ENCODE measurements at places on chromosomes 7 and 10. TPM values are rescaled to one million over a fixed set of nuclear protein-coding genes. Genes with fewer than 3 reads are reported as not detected.

Gene CRYGN
- polyA plus RNA-seq, result not detected

Gene ARMC3
- polyA plus RNA-seq, result not detected

Gene EBF3
- not detected for polyA plus RNA-seq

Gene EPHB6
- 29.7 TPM for polyA plus RNA-seq

Gene CSGALNACT2
- 24.6 TPM for polyA plus RNA-seq

Gene ACSL5
- 74.8 TPM for polyA plus RNA-seq

Gene TDRD1
- polyA plus RNA-seq, result 0.25 TPM

Gene CDHR1
- polyA plus RNA-seq, result not detected

Gene SRGN
- polyA plus RNA-seq, result 269 TPM

Gene HSPA12A
- polyA plus RNA-seq, result 0.81 TPM

Gene LFNG
- 7.3 TPM for polyA plus RNA-seq

Gene STEAP1
- not detected for polyA plus RNA-seq

Gene CFAP69
- polyA plus RNA-seq, result not detected

Gene HTR5A
- polyA plus RNA-seq, result not detected

Gene TEX36
- not detected for polyA plus RNA-seq

Gene AKR1C1
- polyA plus RNA-seq, result 0.29 TPM

Gene KLLN
- 0.07 TPM for polyA plus RNA-seq

Gene OPN4
- not detected for polyA plus RNA-seq

Gene DUSP5
- polyA plus RNA-seq, result 1.3 TPM

Gene PPP1R17
- polyA plus RNA-seq, result not detected

Gene PRKCQ
- polyA plus RNA-seq, result 70.3 TPM

Gene DENND2A
- not detected for polyA plus RNA-seq

Gene LIPK
- polyA plus RNA-seq, result not detected

Gene CDC14C
- not detected for polyA plus RNA-seq

Gene AGAP9
- polyA plus RNA-seq, result 0.46 TPM

Gene TWNK
- 7.7 TPM for polyA plus RNA-seq

Gene TUBB8
- polyA plus RNA-seq, result not detected

Gene UNCX
- not detected for polyA plus RNA-seq

Gene ZNF33B
- 7.1 TPM for polyA plus RNA-seq

Gene TCERG1L
- polyA plus RNA-seq, result not detected

Gene SSMEM1
- not detected for polyA plus RNA-seq

Gene PTPRN2
- 4.7 TPM for polyA plus RNA-seq

Gene ADCYAP1R1
- polyA plus RNA-seq, result not detected

Gene SPDYE2
- polyA plus RNA-seq, result 0.66 TPM

Gene CALN1
- not detected for polyA plus RNA-seq

Gene FEZF1
- polyA plus RNA-seq, result not detected

Gene GIMAP2
- 79.0 TPM for polyA plus RNA-seq

Gene FAM180A
- polyA plus RNA-seq, result not detected

Gene OR6B1
- not detected for polyA plus RNA-seq

Gene RABGEF1
- polyA plus RNA-seq, result 19.1 TPM

Gene DGKB
- not detected for polyA plus RNA-seq

Gene ITGA8
- polyA plus RNA-seq, result not detected

Gene SNCG
- polyA plus RNA-seq, result not detected

Gene ZNF655
- polyA plus RNA-seq, result 121 TPM

Gene GPR37
- polyA plus RNA-seq, result not detected

Gene LRMDA
- not detected for polyA plus RNA-seq

Gene PLEKHS1
- not detected for polyA plus RNA-seq

Gene MYH16
- polyA plus RNA-seq, result not detected

Gene TFEC
- not detected for polyA plus RNA-seq

Gene CYP3A5
- 0.92 TPM for polyA plus RNA-seq

Gene UPK3B
- 0.17 TPM for polyA plus RNA-seq

Gene NXPH1
- not detected for polyA plus RNA-seq

Gene CCL24
- not detected for polyA plus RNA-seq

Gene KCND2
- not detected for polyA plus RNA-seq

Gene TEX47
- polyA plus RNA-seq, result not detected

Gene DNA2
- polyA plus RNA-seq, result 0.85 TPM

Gene ZNF722
- not detected for polyA plus RNA-seq

Gene TMEM196
- polyA plus RNA-seq, result not detected

Gene CROT
- 6.3 TPM for polyA plus RNA-seq

Gene GHRHR
- polyA plus RNA-seq, result not detected
